Activated CD8-positive, alpha-beta memory T cell treated with anti-CD3 and anti-CD28 coated beads for 1 hour (primary cell): ENCODE measurements at places on chromosomes 11 and 22.

- no peak for DNase-seq
Measured at GRCh38 chr11:17639781-17640180, 79.6 kb upstream of the MYOD1 start.

DNA sequence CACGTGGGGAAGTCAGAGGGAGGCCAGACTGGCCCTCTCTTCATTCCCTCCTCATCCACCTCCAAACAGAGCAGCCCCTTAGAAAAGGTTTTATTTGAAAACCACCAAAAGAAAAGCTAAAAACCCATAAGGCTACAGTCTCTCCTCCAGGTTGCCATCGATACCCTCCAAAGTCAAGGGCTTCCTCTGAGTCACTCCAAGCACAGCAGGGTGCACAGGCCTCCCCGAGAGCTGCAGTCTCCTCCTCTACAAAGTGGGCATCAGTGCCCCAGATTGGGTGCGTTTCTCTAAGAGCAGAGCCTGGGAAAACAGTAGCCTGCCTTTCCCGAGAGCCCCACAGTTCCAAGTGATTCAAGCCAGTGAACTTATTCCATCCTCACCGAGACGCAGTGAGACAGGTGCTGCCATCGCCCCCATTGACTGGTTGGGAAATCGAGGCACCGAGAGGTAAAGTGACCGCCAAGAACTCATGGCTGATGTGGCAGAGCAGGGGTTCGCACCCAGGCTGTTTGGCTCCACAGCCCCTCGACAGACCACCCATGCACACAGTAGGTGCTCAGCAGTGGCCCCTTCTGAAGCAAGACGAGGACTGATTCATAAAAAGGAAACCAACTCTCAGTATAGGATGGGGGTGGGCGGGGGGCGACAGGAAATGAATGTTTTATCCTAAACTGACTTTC lies 91.7 kb upstream of the SHISAL1 start:
- no peak for DNase-seq

GRCh38 chr11:109933126-109933525 lies 160.1 kb upstream of the ZC3H12C start:
- no peak for DNase-seq

GRCh38 chr11:13784855-13785254 lies 116.4 kb downstream of the FAR1 start:
- no peak for DNase-seq

- no peak for DNase-seq
Measured at GRCh38 chr11:134250246-134250645, 2.9 kb downstream of the THYN1 start.

DNA sequence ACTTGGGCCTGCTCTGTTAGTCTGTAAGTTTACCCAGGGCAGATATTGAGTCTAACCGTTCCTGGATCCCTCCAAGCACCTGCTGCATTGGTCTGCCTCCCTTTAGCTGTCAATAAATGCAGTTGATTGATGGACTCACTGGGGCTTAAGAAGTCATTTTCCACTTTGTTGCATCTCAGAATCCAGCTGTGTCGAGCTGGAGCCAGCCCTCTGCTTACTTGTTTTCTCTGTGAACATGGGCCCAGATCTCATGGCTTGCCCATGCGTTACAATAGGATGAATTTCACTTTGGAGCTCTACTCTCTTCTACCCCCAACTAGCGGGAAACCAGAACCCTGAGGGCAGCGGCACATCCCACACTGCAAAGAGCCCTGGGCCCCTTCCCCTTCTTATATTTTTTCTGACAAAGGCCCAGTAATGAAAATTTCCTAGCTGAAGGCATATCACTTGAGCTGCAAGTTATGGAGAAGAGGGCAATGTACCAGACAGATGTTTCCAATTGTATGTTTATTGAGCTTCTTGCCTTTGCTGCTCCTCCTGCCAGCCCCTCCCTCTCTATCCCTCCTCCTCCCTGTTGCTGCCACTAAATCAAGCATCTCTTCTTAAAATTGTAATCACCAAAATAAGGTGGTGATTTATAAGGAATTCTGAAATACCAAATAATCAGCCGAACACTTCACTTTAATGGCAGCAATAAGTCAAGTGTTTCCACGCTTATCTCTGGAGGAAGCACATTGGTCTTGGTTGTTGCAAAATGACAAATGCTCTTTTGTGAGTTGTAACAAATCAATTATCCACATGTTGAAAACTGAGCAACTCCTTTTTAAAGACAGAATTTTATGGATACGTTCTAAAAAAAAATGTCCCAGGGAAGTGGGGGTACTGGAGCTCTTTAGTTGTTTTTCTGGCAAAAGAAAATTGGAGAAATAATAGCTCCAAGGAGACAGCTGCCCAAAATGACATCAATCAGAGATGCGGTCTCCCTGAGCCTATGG lies 212.3 kb upstream of the ZBED5 start:
- no peak for DNase-seq

DNA sequence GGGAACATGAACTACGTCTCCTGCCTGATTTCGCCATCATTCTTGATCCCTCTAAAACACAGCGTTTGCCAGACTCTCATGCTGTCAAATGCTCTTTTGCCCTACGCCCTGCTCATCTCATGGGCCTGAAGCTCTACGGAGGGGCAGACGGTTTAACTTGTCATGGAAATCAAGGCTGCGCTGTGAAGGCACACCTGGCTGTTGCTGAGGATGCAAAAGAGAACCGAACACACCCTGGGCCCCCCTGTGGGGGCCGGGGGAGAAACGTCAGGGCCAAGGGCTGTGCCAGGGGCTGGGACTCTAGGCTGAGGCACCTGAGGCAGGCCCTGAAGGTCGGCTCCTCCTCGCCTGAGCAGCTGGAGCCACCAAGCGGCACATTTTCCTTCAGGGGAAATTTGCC lies 957.2 kb downstream of the BRD1 start:
- no peak for DNase-seq

- no peak for DNase-seq
Measured at GRCh38 chr22:45531441-45532234, 29.0 kb downstream of the FBLN1 start.
